ENCODE measurements at places on chromosomes 5 and 9.

DNA sequence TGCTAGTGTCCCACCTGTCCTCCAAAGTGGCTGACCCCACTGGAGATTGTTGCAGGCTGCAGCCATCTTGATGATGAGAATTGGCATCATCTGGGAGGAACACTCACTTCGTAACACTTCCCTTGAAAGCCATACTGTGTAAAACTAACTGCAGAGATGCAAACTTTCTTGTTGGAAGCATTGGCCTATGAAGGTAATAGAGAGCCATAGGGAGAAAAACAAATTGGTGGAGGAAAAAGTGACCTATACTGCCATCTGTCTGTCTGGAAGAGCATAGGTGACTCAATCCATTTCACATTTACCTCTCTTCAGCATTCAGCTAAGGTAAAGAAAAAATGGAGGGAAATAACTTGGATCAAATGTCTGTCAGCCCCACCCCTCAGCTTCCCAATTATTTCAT, 473.4 kb downstream of the NTRK2 start:
- DNase-seq: no peak

DNA sequence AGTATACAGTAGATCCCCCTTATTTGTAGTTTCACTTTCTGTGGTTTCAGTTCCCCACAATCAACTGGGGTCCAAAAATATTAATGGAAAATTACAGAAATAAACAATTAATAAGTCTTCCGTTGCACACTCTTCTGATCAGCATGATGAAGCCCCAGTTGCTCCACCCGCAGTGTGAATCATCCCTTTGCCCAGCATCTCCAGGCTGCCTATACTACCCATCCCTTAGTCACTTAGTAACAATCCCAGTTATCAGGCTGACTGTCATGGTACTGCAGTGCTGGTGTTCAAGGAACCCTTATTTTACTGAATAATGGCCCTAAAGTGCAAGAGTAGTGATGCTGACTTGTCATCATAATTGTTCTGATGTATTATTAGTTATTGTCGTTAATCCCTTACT, 28.9 kb downstream of the SHC3 start:
- no peak for DNase-seq

DNA sequence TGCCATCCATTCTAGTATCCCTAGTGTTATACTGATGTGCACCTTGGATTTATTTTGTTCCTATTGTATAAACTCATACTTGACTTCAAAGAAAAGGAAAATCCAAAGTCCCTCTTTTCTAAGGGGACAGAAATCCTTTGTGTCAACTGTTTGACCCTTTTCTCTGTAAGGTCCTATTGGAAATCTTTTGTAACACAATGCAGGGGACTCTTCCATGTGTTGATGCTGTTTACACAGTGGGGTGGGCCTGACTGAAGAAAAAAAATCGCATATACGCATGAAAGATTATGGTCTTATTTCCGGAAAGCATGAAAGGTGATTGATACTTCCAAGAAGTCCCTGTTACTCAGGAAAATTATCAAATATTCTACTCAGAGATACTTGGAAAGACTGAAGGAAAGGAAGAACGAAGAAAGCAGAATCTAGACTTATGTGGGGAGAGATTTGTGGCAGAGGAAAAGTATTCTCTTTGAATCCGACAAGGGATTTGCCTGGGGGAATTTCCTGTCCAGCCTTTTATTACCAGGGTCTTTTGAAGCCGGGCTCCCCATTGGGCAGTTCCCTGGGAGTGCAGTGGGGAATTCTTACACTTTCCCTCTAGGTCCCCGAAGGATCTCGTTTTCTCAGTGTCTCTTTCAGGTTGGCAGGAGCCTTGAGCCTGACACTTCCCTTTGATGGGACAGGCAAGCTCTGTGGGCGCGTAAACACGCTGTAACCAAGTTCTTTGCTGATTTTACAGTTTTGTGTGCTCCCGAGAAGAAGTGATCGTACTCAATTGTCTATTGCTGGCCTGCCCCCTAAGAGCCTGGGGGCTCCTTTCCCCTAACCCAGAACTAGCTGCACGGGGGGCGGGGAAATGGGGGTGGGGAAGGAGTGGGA, 779 bp upstream of the VCAN start:
- DNase-seq: no peak

DNA sequence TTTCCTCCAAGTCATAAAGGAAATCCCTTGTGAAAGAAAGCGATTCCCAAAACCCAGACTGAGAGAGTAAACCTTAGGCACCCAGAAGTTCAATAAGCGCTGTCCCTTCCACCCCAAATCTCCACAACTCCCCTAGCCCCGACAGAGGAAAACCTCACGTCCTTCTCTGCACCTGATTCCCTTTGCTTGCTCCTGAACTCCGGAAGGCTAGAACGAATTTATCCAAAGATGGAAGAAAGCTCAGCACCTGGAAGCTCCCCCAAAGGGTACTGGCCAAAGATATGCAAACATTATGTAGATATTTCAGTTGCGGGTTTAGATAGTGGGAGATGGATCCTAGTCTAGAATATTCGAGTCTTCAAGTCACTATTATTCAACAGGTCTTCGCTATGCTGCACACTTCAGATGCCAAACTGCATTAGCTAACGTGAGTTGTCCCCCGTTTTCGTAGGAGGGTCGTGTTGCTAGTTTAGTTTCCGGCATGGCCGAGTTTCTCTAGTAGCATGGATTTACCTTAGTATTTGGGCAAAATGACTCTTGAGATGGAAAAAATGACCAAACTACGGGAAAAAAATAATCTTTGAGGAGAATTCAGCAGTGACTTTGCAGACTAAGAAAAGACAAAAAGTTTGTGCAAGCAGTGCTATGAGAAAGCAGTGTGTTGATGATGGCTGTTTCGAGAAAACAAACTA, 27.7 kb downstream of the NR2F1 start:
- no peak for DNase-seq

- no peak for DNase-seq
Measured at GRCh38 chr9:13568405-13568804, 288.9 kb upstream of the MPDZ start.

DNA sequence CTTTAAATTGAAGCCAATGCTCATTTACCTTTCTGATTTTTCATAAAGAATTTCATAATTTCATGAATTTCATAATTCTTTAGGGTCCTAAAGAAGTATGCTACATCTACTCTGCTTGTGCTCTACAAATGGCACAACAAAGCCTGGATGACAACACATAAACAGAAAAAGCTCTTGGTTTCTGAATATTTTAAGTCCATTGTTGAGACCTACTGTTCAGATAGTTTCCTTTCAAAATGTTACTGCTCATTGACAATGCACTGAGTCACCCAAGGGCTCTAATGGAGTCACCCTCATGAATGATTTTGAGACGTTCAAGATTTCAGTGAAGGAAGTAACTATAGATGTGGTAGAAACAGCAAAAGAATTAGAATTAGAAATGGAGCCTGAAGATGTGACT, 74.1 kb downstream of the SLCO4C1 start:
- no peak for DNase-seq

DNA sequence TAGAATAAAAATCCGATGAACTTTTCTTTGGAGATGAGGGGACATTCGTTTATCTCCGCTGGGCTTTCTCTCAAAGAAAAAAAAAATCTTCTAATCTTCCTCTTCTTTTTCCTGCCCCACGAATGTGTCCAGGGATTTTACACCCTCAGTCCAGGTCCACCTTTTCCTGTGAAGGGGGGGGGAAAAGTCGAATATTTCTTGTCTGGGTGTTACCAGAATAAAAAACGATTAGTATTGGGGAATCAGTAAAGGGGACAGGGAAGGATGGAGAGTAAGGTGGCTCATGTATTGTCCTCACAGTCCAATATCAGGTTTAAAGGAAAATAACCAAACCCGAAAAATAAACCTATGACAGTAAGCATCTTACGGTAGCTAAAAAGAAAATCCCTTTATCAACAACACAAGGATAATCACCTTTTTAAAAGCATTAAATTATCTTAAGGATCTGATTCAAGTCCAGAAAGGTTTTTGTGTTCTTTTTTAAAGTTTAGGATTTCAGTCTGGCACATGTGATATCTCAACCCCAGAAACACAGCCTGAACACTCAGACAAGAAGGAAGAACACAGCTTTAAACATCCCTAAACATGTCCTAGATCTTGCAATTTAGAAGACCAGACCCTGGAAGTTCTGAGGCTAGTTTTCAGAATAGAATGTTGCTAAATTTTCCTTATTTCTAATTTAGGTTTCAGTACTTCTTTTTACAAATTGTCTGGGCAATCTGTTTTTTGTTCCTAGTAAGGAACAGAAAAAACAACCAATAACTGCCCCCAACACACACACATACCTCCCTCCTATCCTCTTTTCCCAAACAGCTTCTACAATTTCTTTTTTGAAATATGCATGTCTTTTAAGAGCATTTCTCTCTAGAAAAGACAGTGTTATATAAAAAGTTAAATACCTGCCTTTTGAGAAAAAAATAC, 1.2 kb downstream of the ZNF608 start:
- no peak for DNase-seq

DNA sequence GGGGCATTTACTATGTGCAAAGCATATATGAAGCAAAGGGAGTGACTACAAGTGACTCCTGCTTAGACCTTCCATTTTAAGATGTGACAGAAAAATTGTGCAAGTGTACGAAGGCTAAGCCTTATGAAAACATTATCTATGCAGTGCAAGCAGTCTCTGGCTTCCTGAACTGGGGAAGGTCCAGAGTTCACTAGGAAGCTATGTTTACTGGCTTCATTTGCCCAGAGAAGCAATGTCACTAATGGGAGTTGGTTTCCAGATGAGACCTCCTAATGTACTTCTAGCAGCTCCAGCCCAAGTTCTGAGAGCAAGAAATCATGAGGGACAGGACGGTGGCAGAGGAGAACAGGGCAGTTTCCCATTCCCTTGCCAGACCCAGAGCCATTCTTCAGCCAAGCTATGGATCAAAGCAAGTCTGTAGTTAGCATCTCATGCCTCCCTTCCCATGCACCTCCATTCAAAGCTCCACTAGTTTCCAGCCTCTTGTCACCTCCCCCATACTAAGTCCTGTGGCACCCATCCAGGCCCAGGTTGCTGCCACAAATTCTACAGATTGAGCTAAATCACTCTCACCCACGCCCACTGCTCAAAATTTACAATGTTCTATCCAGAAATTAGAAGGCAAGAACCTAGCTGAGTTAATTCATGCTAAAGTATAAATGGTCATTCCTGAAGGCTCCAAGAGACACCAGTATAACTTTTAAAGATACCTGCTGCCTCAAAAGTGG, 21.8 kb downstream of the MCTP1 start:
- no peak for DNase-seq

GRCh38 chr5:107889387-107889786, 218.7 kb upstream of the EFNA5 start:
- no peak for DNase-seq

- no peak for DNase-seq
Measured at GRCh38 chr9:121323449-121324151, 46.5 kb downstream of the STOM start.

DNA sequence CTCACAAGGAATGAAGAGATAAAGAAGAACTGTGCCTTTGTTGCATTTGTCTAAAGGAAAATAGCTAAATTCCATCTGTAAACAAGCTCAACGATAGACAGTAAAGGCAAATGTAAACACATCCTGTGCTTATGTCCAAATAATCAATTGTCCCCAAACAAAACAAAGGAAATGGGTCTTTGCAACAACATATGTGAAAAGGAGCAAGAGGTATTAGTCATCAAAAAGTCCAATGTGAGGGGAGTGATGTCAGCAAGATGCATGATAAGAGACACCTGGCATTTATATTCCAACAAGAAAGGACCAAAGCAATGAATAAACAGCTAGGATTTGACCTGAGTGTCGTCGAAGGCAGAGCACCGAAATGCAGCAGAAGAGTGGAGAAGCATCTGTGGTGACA, 209.1 kb downstream of the ASTN2 start:
- DNase-seq: no peak

GRCh38 chr9:13033959-13034693, 245.4 kb downstream of the MPDZ start:
- DNase-seq: peak; percentile 15

GRCh38 chr9:115192835-115193525, 75.0 kb upstream of the TNC start:
- DNase-seq: no peak

DNA sequence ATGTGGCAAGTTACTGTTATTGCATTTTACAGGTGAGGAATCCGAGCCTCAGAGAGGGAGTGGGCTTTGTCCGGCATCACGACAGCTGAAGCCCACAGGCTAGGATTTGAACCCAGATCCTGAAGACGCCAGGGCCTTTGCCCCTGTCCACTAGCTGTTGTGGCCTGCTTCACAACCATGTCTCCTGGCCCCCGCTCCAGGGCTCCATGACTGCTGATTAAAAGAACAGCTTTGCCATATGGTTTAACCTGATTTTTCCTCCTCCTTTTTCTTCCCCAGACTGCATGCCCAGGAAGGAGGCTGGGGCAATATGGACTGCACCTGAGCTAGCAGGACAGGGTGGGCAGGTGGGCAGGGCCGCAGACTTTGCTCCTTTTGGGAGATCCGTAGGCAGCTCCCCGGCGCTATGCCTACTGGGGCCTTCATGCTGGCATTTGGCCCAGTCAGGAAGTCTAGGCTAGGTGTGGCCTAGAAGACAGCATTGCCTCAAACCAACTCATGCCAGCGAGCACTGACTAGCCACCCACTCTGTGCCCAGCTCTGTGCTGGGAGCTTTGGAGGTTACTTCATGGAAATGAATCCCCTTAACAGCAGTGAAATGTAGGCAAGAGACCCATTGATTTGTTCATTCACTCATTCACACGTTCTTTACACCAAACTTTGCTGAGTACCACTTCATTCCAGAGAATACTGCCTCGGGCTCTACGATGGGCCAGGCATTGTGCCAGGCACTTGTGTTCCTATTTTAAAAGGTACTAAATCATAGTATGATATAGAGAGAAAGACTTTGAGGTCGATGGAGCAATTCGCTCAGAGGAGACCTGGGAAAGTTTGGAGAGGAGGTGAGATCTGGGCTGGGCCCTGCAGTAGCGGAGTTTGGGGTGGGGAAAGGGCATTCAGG, 94.3 kb upstream of the CPEB4 start:
- no peak for DNase-seq

- DNase-seq: no peak
Measured at GRCh38 chr5:85479849-85480248, 1095.2 kb upstream of the EDIL3 start.

- peak; percentile 42 for DNase-seq
Measured at GRCh38 chr9:82961504-82962125, 101.3 kb downstream of the RASEF start.

GRCh38 chr5:156326718-156327259, at the start of gene SGCD:
SGCD (plus strand) TSS chr5:156327164.
- DNase-seq: peak; percentile 38

DNA sequence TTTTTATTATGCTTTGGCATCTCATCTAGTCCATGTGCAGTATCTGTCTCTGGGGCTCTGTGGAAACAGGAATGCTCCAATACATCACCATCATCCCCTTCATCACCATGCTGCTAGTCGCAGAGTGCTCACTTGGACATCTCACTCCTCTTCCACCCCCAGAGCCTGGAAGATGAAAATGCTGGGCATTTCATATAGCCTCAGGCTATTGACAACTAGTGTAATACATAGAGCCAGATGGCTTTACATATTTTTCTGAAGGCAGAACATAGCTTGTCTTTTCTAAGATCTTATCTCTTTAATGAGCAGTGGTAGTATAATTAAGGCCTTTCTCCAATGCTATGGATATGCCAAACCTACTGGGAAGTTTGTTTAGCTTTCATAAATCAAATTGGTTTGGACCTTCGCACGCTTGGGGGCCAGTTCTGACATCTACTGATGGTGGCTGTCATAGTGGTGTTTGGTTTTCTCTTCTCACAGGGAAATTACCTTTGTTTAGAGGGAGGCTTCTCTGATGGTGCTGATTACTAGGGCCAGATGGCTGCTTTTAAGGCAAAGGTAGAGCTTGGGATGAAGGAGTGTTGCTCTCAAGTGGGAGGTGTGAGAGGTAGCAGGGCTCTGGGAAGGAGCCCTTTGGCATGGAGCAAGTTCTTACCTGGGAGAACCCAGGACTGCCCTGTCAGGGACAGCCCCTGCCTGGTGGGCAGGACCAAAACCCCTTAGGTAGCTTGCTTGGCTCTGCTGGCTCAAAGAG, 63.1 kb upstream of the CXCL14 start:
- no peak for DNase-seq

Data from substantia nigra (tissue), 51 donors.